ENCODE measurements at places on chromosomes 12 and 14.

DNA sequence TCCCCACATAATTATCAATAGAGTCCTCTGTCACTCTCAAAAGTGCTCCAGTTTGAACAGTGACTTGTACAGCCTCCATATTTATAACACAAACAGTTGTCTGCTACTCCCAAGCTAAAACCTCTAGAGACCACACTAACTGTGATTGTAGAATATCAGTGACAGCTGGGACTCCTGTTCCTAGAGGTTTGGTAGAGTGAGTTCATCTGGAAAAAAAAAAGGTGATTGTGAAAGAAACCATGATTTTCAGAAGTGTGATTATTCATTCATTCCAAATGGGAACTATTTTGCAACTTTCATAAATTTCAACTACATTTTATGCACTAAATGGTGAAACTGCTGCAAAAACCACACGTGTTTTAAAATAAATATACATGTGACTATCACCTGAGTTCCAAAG lies 128.0 kb upstream of the PLXNC1 start:
- no peak for DNase-seq

- DNase-seq: no peak
Observed at GRCh38 chr14:68687746-68688145, 105.1 kb downstream of the ZFP36L1 start.

GRCh38 chr12:111981987-111982386 lies 31.0 kb downstream of the TMEM116 start:
- DNase-seq: no peak

DNA sequence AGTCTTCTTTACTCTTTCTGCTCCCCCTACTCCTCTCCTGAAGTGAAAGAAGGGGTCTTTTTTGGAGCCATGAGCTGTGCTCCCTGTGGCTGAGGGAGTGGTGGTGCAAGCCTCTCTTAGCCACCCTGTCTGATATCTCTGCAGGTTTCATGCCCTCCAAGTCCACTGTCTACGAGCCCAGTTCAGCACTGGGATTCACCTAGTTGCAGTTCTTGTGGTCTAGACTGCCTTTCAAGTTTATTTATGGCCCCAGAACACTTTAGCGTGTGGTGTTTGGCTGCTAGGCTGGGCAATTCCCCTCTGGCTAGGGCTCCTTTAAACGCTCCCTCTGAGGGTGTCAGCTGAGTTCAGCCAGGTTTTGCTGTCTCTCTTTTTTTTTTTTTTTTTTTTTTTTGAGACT lies 908.6 kb downstream of the TRHDE start:
- DNase-seq: no peak

All from NCI-H1417 treated with DMSO at 0.1 percent for 48 hours (cell line).